ENCODE measurements at places on chromosomes 6 and 20. TPM values are rescaled to one million over a fixed set of nuclear protein-coding genes. Genes with fewer than 3 reads are reported as not detected.

The VGLL2 gene
- total RNA-seq: not detected

The TNF gene
- total RNA-seq: not detected

DNA sequence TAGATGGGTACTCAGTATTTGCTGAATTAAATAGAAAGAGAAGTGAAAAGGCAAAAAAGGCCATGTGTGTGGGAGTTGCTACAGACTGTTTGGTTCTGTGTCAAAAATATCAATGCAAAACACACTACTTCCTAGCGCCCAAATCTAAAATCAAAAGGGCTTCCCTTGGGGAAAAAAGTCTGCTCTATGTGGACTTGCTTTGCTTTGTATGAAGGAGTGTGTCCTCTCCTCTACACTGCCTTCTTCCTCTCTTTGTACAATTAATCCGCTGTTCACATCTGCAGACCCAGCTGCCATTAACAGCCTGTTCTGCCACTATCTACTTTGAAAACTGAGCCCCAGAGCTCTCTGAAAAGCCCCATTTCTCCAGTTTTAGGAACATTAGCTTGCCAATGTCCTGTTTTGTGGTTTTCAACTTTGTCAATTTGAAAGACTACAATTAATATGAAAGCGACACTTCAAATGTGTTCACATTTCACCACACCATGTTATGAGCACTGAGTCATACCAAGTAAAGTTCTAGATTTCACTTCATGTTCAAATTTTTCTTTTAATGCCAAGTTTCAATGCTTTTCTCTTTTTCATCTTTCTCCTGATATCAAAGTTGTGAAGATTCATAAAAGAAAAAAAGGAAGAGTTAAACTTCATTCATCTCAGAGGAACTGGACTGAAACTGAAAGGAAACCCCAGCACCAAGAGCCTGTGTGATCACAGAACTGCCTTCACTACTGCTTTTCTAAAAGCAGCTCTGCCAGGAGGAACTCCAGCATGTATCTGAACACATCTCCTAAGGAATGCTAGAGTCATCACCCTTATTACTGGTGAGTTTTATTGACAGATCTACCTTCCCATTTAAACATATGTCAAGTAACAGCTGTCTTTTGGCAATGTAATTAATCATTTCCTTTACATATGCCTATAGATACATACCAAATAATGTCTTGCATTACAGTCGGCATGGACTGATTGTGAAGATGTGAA is 102.6 kb downstream of the KIF13A start:
- no peak for DNase-seq

GRCh38 chr20:5400164-5400762 is 83.5 kb upstream of the PROKR2 start:
- no peak for DNase-seq

GRCh38 chr6:130215526-130215925 is 7.2 kb downstream of the SAMD3 start:
- no peak for DNase-seq

The LY6G6D gene
- total RNA-seq: not detected

The ZNF311 gene
- 0.52 TPM for total RNA-seq

The C6orf58 gene
- not detected for total RNA-seq

DNA sequence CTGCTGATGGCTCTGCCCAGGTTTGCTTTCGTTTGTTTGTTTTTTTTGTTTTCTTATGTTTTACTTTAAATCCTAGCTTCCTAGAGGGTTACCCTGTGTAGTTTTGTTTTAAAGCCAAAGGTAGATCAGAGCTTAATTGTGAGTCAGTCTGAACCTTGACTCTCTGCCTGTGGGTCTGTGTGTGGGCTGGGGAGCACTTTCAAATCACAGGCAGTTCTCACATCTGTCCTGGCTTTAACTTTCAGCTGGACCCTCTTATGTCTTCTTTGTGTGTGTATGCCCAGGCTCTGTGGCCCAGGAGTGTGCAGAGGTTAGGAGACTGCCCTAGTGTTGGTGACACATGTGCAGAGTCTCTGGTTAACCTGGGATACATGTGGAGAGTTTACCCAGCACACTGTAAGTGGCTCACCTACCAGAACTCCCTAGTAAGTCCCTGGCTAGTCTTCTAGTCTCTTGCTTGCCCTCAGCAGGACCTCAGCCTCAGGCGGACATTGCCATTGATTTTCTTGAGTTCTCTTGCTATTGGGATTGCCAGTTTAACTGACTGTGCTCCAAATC is 19.0 kb downstream of the HIVEP1 start:
- DNase-seq: no peak

- no peak for DNase-seq
Observed at GRCh38 chr6:20571261-20571660, 37.0 kb downstream of the CDKAL1 start.

DNA sequence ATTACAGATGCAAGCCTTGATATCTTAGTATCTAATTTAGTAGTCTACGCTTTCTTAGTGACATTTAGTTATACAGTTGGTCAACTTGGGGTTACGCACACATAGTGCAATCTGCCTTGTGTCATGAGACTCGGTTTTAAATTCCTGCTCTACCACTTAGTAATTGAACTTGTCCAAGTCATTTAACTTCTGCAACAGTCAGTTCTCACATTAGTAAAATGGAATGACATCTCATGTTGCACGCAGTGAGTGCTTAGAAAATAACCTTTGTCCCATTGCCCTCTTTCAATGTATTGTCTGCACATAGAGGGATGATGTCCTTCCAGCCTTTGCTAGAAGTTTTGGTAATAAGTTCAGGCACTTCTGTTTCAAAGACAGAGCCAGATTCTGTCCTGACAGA is 48.6 kb downstream of the TMEM170B start:
- DNase-seq: no peak

DNA sequence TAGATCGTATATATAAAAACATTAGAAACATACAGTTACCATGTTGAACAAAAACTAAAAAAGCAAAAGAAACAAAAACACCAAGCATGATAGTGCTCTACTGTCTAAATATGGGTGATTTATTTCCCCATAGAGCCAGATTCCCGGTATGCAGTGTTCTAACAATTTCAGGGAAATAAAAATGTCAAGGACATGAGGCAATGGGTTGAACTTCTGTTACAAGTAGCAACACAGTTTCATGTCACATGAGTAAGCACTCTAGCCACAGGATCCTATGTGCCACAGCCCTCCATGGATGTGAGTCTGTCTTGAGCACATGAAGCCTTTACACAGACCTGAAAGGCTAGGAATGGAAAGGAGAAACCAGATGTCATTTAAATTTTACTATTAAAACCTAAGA is 96.0 kb downstream of the MAP3K5 start:
- no peak for DNase-seq

GRCh38 chr20:11551479-11551878 is 366.2 kb upstream of the BTBD3 start:
- DNase-seq: no peak

GRCh38 chr6:49543087-49543858 is 7.2 kb upstream of the C6orf141 start:
- no peak for DNase-seq

DNA sequence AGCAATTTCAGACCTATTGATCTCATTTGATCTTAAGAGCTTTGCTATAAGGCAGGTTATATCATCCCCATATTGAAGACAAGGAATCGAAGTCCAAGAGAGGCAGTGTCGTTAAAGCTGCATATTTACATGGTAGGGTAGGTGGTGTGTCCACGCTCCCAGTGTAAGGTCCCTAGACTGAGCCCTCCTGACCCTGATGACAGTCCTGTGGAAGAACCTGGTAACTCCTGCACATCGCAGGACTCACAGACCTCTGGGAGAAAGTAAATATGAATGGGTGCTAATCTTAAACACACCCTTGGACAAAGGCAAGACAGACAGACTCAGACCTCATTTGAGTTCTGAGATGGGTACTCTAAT is 602 bp upstream of the HLA-DPB1 start:
- DNase-seq: no peak

The GMNN gene
- total RNA-seq: 22.9 TPM

DNA sequence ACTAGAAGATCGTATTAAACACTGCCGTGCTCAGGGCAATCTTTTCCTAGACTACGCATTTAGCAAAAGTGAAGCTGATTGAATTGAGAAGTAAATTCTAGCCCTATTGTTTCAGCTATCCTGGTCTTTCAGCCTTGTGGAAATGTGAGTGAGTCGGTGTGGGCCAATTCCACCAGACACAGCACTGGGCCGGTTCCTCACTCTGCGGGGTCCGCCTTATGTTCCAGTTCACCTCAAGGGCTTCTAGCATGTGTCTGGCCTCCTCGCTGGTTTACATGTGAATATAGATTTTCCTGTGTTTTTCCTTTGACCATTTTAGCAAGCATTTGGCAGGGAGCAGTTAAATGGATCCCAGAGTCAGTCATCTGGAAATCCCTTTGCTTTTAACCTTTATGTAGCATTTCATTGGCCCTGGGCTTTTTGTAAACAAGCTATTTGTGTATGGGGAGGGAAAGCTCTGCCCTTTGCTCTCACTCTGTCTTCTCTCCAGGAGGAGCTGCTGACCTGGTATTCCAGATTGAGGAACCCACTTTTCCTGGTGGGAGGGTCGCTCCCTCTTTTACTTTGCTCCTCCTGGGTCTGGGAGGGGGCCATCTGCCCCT is 12.4 kb upstream of the GTSF1L start:
- no peak for DNase-seq

DNA sequence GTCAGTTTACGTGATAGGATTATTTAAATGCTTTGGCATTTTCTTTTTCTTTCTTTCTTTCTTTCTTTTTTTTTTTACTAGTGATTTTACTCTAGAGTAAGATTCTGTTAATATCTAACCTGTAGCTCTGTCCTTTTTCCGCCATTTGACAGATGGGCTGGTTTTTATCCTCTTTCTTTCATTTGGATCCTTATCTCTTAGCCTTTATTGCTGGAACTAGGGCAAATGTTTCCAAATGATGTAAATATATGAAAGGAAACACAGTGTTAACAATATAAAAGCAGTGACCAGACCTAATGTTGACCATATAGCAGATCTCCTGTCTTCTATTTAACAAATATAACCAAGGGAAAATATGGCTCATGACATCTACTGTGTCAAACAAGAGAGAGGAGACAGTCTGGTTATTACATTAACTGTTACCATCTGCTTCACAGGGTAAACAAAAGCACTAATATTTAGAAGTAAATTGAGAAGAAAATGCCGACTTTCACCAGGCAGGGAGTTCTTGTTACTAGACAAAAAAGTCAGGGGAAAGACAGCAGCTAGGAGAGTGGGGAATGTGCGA is 59.8 kb upstream of the GCLC start:
- DNase-seq: no peak

DNA sequence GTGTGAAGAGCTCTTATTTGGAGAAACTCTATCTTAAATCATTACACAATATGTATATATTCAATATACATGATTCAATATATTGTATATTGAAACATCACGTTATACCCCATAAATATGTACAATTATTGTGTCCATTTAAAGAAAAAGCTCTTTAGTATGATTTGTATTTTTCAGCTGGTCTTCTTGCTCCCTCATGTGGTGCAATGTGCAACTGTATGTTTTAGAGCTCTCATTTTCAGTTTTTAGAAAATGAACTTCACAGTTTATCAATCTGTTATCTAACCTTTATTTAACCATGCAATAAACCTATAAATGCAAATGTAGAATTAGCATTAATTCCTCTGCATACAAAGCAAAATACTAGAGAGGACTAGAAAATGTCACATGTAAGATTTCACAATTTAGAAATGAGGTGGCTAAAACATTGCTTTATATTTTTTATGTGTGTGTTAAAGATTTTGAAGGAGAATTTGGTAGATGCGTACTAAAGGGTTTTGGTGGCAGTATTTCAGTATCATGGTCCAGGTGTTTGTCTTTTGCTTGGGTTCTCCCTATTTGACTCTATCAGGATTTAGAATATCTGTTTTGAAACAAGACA is 167.1 kb downstream of the PHF3 start:
- DNase-seq: no peak

DNA sequence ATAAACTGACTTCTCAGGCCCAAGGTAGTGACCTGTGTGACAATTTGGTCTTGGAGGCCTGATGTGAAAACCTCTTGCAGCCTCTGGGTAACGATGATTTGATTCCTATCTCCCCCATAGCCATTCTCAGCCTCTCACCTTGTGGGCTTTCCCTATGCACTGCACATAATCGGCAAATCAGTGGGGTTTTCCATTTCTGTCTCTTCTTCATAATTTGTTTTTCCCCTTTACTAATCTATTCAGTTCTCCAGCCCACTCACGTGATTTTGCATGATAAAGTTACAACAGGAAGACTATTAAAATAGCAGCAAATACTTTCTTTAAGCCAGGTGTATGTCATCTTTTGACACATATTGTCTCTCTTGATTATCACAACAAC is 893.7 kb downstream of the TFAP2A start:
- DNase-seq: no peak

DNA sequence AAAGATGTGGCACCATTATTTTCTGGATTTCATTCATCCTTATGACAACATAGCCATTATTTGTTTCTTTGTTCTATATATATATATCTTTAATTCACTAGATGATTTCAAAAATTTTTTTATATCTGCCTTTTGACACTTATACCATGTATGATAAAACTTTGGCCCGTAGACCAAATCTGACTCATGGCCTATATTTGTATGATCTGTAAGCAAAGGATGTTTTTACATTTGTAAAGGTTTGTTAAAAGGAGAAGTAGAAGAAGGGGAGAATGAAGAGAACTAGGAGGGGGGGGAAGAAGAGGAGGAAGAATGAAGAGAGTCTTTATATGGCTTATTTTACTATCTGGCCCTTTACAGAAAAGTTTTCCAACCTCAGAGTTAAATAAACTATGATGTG is 279.7 kb downstream of the LAMA2 start:
- DNase-seq: no peak

- no peak for DNase-seq
Observed at GRCh38 chr6:124193132-124193531, 389.5 kb downstream of the NKAIN2 start.

The NT5E gene
- 43.1 TPM for total RNA-seq

GRCh38 chr6:155142168-155143028 is 121.4 kb upstream of the CLDN20 start:
- DNase-seq: no peak

The OR14J1 gene
- not detected for total RNA-seq

DNA sequence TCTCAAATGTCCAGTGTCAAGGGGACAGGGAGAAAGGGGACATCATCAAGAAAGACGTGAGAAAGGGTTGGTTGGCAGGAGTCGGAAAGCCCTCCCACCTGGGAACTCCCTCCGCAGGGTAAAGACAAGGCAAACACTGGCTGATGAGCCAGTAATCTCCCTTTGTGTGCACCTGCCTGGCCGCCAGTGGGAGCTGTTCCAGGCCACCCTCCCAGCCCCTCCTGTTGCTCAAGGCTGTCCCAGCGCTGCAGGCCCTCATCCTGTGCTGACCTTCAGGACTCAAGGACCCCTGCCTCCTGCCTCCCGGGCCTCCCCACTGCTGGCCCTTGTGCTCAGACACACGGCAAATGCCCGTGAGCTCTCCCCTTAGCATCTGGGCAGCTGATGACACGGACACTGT is 7.4 kb downstream of the FRMD1 start:
- DNase-seq: no peak
